ENCODE measurements at places on chromosomes 5 and 9. TPM values are rescaled to one million over a fixed set of nuclear protein-coding genes. Genes with fewer than 3 reads are reported as not detected.

DNA sequence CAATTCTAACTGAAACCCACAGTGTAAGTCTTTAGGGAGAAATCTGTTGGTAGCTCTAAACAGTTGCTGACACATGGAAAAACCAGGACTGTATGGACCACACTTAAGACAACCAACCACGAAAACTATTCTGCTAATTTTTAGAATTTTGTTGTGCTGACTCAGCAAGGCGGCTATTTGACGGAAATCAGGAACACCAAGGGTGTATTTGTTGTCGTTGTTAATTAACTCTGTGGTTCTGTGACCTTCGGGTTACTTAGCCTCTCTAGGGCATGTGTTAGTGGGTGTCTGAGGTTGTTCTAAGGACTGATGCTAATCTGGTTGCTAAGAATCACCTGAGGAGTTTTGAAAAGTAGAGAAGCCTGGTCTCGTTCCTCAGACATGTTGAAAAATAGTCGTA is 79.2 kb downstream of the ATP10B start:
- no peak overlapping the region for H3K4me3 ChIP-seq
- H3K27ac ChIP-seq = no peak overlapping the region
- DNase-seq = no peak
- H3K4me1 ChIP-seq = no peaks in the 10 kb centered on the region

GRCh38 chr5:107522456-107522855 is 148.3 kb downstream of the EFNA5 start:
- H3K36me3 ChIP-seq = no peaks in the 10 kb centered on the region
- H3K4me3 ChIP-seq = no peak overlapping the region
- no peaks in the 10 kb centered on the region for H3K27me3 ChIP-seq
- peaks cover 5% of the 10 kb centered on the region for H3K4me1 ChIP-seq
- no peak for DNase-seq
- H3K27ac ChIP-seq = no peak overlapping the region

DNA sequence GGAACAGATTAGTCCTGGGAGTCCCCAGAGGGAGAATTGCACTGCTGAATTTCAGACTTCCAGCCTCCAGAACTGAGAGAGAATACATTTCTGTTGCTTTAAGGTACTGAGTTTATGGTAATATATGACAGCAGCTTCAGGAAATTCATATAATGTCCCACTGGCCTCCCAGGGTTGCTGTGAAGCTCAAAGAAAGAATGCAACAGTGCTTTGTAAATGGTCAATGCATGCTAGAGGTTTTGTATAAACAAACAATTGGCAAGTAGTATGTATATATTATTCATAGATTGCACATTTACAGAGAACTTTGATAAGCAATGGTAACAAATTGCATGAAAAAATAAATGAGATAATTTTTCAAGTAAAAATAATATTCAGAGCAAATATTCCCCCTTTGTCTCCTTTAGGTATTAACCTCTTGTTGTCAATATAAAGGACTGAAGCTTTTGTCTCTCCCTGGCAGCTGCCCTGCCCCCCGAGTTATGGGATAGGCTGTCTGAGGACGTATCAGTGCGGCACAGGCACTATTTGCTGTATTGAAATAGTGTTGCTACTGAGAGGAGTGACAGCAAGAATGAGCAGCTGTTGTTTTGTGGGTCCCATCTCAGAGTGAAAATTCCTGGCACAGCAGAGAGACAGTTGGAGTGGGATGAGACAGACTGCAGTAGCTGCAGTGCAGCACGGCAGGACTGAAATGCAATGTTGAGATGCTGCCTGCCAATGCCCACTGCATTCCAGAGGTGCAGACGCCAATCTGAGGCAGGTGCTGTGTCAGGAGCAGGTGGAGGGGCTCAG is 194.2 kb upstream of the GLRA1 start:
- no peaks in the 10 kb centered on the region for H3K27me3 ChIP-seq
- H3K4me3 ChIP-seq = no peak overlapping the region
- no peak overlapping the region for H3K27ac ChIP-seq
- H3K36me3 ChIP-seq = no peaks in the 10 kb centered on the region
- H3K4me1 ChIP-seq = no peaks in the 10 kb centered on the region
- no peak for DNase-seq

- no peak for DNase-seq
- H3K27ac ChIP-seq = no peak overlapping the region
- peaks cover 46% of the 10 kb centered on the region for H3K4me1 ChIP-seq
- no peaks in the 10 kb centered on the region for H3K27me3 ChIP-seq
- H3K36me3 ChIP-seq = peaks cover 17% of the 10 kb centered on the region
These were observed 4.0 kb downstream of the NAIF1 start for GRCh38 chr9:128062846-128063831.

- H3K36me3 ChIP-seq = peaks cover 21% of the 10 kb centered on the region
- H3K27ac ChIP-seq = peak overlapping the region; percentile 96
- DNase-seq = no peak
- H3K27me3 ChIP-seq = no peaks in the 10 kb centered on the region
- no peak overlapping the region for H3K4me3 ChIP-seq
These were observed 11.2 kb downstream of the MRPS27 start for GRCh38 chr5:72308853-72309191.

- no peak overlapping the region for H3K4me3 ChIP-seq
- DNase-seq = peak; percentile 16
- H3K4me1 ChIP-seq = no peaks in the 10 kb centered on the region
- no peaks in the 10 kb centered on the region for H3K36me3 ChIP-seq
- H3K27me3 ChIP-seq = no peaks in the 10 kb centered on the region
- no peak overlapping the region for H3K27ac ChIP-seq
These were observed 637.7 kb downstream of the SEMA5A start for GRCh38 chr5:8908055-8908683.

DNA sequence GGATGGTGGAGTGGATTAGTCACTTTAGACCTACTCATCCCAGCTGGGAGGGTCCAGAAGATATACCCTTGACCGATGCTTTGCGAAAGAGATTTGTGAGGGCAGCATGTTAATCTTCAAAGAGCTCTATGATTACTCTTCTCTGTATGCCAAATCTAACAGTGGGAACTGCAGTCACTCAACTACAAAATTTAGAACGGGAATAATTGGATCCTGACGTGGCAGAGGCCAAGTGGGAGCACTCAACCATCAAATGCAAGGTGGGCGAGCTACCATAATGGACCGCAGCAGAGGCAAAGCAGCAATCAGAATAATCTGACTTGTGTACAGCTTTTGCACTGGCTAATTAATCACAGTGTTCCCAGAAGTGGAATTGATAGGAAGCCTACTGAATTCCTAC is 20.4 kb downstream of the NSA2 start:
- H3K36me3 ChIP-seq = no peaks in the 10 kb centered on the region
- H3K4me3 ChIP-seq = no peak overlapping the region
- no peak overlapping the region for H3K27ac ChIP-seq
- no peak for DNase-seq

- H3K4me1 ChIP-seq = peaks cover 53% of the 10 kb centered on the region
- H3K4me3 ChIP-seq = no peak overlapping the region
- H3K27ac ChIP-seq = peak overlapping the region; percentile 58
- no peaks in the 10 kb centered on the region for H3K36me3 ChIP-seq
- no peaks in the 10 kb centered on the region for H3K27me3 ChIP-seq
- peak; percentile 33 for DNase-seq
These were observed 142.6 kb downstream of the PBX3 start for GRCh38 chr9:125889476-125890419.

CATSPER3 gene
- 1.5 TPM for total RNA-seq

CDHR2 gene
- 0.39 TPM for total RNA-seq

VAV2 gene
- 96.2 TPM for total RNA-seq
